Activated T-helper 17 cell treated with anti-CD3 and anti-CD28 coated beads, Interleukin-2, amount 50 U/mL, for 72 hours (primary cell): ENCODE measurements at places on chromosomes 4 and X.

GRCh38 chr4:153684182-153684970, at the start of gene TLR2:
Gene TLR2 (plus strand): TSS chr4:153684280. CDS start chr4:153702908, 18,628 bp downstream.
- ATAC-seq = peak; percentile 85

DNA sequence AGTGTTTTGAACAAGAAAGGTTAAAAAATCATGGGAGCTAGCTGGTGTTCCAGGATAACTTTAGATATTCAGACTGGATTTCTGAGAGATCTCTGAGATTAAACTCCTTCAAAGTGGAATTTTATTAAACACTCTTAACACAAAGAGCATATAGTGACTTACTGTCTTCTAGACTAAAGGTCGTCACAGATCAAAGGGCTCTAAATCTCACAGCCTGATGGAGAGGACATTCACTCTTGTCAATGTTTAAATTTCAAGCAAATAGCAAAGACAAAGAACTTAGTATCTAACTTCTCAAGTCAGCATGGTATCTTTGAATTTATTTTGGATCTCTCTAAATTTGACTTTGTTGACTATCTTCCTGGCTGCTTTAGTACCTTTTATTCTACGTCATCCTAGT, 53.7 kb upstream of the NUDT6 start:
- ATAC-seq = no peak

- no peak for ATAC-seq
Measured at GRCh38 chr4:127604949-127605709, 27.6 kb upstream of the INTU start.

DNA sequence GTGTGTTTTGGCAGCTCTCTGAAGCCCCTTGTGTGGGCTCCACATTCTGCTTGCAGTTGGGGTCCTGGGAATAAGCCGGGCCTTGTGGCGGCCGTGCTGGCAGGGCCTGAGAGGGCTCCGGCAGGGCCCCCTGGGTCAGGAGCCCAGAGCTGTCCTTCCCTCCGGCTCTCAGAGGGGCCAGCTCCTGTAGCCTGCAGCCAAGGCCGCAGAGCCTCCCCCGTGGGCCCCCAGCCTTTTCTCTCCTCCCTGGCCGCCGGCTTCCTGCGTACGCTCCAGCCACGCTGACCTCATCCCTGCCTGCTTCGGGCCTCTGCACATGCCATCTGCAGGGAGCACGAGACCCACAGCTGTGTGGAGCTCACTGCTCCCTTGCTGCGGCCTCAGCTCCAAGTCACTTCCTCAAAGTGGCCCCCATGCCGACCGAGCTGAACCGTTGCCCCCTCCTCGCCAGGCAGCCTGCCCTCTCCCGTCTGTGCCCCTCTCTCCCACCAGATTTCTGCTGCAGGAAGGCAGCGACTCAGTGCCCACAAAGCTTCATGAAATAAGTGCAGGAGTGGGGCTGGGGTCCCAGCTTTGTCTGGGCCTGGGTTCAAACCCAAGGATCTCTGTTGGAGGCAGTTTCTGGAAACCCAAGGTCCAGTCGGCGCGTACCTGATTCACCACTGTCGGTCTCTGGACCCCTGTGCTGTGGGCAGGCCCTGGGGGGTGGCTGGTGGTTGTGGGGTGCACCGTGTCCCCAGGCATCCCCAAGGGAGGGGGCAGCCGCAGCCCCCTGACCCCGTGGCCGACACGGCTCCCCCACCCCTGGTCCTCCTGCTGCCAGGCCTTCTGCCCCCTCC, 57.1 kb upstream of the NKX1-1 start:
- ATAC-seq = no peak

DNA sequence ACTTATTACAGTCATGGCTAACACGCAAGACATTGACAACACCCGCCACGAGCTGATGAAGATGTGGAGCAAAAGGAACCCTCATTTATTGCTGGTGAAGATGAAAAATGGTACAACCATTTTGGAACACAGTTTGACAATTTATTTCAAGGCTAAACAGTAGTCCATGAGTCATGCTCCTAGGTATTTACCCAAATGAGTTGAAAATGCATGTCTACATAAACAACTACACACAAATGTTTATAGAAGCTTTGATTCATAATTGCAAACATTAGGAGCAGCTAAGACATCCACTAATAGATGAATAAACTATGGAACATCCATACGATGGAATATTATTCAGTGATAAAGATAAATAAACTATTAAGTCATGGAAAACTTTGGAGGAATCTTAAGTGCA, 580.1 kb downstream of the RAPGEF2 start:
- no peak for ATAC-seq

GRCh38 chr4:145404761-145405160, 76.9 kb upstream of the SMAD1 start:
- ATAC-seq = no peak

GRCh38 chr4:36088542-36088941, 155.8 kb downstream of the ARAP2 start:
- no peak for ATAC-seq
